NCI-H1417 treated with DMSO at 0.1 percent for 48 hours (cell line): ENCODE measurements at places on chromosomes 13 and 19.

DNA sequence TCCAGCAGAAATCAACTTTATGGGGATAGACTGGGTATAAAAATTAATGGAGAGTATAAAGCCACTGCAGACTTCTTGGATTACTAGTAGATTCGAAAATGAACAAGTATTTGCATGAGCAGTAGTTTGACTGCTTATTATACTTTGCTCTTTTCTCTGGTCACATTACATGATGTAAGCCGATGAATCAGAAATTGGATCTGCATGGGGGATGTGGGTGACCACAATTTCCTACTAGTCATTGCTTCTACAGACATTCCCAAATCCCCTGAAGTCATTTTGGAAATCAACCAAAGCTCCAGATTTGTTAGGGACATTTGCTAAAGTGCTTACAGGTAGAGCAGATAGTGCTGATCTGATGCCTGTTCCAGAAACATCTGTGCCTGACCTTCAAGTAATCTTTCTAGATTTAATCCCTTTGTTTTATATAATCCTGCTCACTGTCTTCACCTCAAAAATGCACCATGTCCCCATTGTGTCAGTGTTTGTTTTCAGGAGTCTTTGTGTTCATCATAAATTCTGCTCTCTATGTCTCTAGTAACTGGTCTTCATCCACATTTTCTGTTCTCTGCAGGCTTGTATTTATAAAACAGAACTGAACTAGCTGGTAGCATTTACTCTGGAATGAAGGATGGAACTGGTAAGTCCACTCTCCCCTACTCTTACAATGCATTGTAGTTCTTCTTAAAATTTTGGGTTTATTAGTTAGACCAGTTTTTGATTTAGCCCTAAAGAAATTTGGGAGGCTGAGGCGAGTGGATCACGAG lies 201.5 kb upstream of the CSNK1A1L start:
- no peak for DNase-seq

- DNase-seq, result peak; percentile 34
Measured at GRCh38 chr13:66689628-66690027, 540.5 kb downstream of the PCDH9 start.

DNA sequence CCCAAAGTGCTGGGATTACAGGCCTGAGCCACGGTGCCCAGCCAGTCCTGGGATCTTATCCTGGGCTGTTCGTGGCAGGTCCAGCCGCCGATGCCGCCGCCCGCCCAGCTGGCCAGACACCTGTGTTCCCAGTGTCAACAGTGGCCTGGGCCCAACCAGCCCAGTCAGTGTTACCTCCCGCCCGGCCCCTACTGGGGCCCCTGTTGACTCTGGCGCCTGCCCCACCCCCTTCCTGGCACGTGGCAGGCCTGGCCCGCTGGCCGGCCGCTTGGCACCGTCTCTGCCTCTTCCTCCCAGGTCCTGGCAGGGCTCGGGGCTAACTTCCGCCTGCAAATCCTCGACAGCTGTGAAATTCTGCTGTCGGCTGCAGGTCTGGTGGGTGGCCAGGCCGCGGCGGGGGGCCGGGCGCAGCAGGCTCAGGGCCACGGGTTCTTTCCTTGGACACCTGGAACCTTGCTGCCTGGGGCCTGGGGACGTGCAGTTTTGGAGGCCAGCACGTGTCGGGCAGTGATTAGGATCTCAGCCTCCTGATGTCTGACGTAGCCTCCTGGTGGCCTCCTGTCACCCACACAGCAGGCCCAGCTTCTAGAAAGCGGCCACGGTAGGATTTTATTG lies 9.1 kb downstream of the ARID3A start:
- no peak for DNase-seq

GRCh38 chr13:106795847-106796246 lies 227.9 kb upstream of the ARGLU1 start:
- DNase-seq, result no peak

DNA sequence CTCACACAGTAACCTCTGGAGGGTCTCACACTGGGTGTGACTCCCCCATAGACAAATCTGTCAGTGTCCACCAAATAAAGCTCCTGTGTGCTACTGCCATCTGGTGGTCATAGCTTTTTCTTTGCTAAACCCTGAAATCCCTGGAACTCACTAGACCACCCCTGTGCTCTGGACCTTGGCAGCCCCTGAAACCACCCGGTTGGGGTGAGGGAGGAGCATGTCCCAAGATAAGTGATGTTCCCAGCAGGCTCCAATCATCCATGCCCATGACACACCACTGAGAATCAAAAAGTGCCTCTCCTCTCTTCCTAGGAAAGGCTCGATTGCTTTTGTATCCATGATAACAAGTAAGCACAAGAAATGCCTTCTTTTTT lies 6.5 kb upstream of the HSD17B14 start:
- DNase-seq, result peak; percentile 12

DNA sequence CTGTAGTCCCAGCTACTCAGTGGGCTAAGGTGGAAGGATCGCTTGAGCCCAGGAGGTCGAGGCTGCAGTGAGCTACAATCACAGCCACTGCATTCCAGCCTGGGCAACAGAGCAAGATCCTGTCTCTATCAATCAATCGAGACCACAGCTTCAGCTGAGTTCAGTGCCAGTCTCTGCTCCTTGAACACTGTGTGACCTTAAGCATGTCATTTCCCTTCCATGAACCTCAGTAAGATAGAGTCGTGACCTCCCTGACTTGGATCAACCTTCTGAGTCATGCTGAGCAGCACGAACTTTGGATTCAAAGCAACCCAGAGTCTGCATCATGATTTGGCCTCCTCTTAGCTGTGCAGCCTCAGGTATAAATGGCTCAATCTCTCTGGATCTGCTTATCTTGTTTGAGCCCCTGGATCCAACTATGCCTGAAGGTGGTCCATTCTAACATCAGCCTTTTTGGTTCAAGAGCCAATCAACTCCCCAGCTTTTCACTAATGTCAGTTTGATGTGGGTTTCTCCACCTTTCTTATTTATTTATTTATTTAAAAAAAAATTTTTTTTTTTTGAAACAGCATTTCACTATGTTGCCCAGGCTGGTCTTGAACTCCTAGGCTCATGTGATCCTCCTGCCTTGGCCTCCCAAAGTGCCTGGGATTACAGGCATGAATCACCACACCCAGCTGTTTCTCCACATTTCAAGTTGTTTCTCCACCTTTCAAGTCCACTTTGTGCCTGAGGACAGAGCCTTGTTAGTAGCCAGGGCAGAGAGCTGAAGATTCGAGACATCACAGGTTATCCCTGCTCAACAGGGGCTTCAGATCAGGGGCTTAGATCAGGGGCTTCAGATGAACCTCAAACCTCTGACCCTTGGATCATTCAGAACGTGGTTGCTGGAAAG lies 26.4 kb downstream of the PTPRS start:
- DNase-seq, result no peak
